Activated CD8-positive, alpha-beta T cell treated with anti-CD3 and anti-CD28 coated beads, Interleukin-2, amount 10 ng/mL, durations not matched to agents 7 days and 5 days (primary cell): ENCODE measurements at places on chromosomes 3 and 15.
A peak's percentile ranks its signal among the peaks of the same experiment; 100 is the strongest.

- DNase-seq, result no peak
Measured at GRCh38 chr15:75043509-75044257, 20.3 kb downstream of the PPCDC start.

GRCh38 chr3:50587373-50587772, 18.1 kb downstream of the HEMK1 start:
- DNase-seq, result no peak

DNA sequence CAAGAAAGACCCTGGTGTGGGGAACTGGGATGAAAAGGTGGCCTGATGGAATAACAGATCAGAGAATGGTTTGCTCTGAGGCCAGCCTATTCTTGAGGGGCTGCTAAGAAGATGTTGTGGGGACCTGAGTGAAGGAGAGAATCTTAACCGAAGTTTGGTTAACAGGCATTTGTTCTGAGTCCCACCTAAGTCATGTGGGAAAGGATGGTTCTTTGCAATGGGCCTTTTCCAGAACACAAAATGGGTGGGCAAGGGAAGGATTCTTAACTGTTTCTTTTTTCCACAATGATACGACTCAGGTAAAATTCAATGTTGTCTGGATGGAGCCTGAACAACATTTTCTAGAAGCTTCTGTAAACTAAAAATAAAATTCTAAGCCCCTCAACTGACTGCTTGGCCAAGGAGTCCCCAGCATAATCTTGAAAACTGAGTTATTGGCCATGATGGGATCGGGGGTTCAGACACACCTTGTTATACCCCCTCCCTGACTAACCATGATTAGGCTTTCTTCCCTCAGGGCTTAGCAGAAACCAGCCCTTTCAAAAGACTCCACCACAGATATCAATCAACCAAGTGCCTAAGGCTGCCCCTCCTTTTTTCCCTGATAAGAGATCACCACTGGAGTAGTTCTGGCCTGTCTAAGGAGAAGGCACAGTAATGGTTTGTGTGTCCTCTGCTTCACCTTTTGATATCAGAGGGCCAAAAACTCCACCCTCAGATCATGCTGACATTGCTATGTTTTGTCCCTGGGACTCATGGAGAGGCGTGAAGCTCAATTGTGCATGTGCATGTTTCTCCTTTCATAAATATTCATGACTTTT, 30.1 kb downstream of the SCN11A start:
- no peak for DNase-seq

DNA sequence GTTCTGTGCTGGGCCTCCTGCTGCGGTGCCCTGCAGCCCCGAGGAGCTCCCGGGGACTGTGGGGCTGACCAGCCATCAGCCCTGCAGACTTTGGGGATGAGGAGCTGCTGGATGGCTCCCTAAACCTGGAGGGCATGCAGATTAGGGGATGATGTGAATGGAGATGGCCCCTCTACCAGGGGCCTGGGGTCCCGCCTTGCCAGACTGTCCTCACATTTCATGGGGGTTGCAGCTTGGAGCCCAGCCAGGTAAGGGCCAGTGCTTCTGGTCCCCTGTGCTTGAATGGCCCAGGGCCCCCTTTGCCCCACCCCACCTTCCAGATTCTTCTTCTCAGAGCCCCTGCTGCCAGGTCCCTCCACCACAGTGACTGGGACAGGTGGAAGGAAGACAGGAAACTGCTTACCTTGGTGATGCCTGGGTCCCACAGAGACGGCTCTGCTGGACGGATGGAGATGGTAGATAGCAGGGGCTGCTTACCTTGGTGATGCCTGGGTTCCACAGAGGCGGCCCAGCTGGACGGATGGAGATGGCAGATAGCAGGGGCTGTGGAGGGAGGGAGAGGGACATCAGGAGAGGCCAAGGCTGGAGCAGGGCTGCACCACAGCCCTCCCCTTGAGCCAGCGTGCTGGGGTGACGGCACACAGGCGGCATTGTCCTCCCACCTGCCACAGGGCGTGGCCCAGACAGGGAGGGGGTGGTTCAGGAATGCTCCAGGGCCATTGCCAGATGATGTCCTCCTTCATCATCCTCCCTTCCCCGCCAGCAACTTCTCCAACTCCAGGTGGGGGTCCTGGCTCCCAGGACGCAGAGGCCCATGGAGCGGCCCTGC, at the start of gene SPTBN5:
SPTBN5 (minus strand) TSS at position 632 of the 829 bp plus-strand sequence; CDS start at position 76, 556 bp downstream.
- DNase-seq, result no peak

- DNase-seq, result no peak
Measured at GRCh38 chr3:141439589-141439988, 47.2 kb upstream of the RASA2 start.

- peak; percentile 74 for DNase-seq
Measured at GRCh38 chr15:76987896-76988860, 6.7 kb upstream of the PSTPIP1 start.

- DNase-seq, result no peak
Measured at GRCh38 chr3:135667061-135667460, 298.5 kb upstream of the PPP2R3A start.

DNA sequence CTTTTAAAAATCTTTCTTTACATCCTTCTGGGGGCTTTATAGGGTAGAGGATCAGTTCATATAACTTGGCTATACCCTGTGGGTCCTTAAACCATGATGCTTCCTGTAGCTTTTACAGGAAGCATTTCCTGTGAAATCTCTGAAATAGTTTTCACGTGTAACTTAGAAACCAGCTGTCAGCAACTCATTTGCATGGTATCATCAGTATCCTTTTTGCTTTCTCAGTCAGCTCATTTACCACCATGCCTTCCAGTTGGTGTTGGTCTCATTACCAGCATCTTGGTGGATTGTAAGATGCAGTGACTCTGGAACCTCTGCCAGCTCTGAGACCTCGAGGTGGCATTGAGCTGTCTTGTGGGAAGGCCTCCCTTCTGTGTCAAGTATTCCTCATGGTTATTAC, 96.7 kb upstream of the MYZAP start:
- DNase-seq, result no peak

- no peak for DNase-seq
Measured at GRCh38 chr15:88630141-88630721, 8.6 kb upstream of the ISG20 start.

GRCh38 chr3:17571686-17572085, 170.7 kb downstream of the TBC1D5 start:
- no peak for DNase-seq

DNA sequence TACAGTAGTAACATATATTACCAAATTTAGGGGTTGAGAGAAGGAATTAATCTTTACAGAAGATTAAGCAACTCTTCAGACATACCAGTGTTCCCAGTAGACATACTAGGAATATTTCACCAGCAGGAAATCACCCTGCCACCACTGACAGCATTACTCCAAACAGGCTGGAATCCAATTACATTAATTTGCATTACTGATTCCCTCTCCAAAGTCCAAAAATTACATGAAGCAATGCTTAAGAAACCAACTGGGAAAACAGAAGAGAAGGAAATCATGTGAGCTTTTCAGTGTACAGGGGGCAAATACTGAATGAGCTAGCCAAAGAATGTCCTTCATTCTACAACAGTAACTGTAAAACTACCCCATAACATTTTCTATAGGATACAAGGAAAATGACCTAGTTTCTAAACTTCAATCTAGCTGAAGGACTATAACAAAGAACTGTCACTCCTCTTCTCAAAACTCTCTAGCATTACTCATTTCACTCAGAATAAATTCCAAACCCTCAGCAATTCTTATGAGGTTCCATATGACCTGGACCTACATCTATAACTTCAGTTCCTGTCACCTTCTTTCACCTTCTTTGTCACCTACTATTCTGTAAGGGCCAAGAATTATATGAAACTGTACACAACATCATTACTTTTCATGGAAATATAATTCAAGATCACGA, 72.7 kb downstream of the INO80 start:
- DNase-seq, result no peak

GRCh38 chr3:61574854-61575253, 13.5 kb downstream of the PTPRG start:
- no peak for DNase-seq

GRCh38 chr3:44031387-44032380, 210.0 kb upstream of the TOPAZ1 start:
- no peak for DNase-seq

DNA sequence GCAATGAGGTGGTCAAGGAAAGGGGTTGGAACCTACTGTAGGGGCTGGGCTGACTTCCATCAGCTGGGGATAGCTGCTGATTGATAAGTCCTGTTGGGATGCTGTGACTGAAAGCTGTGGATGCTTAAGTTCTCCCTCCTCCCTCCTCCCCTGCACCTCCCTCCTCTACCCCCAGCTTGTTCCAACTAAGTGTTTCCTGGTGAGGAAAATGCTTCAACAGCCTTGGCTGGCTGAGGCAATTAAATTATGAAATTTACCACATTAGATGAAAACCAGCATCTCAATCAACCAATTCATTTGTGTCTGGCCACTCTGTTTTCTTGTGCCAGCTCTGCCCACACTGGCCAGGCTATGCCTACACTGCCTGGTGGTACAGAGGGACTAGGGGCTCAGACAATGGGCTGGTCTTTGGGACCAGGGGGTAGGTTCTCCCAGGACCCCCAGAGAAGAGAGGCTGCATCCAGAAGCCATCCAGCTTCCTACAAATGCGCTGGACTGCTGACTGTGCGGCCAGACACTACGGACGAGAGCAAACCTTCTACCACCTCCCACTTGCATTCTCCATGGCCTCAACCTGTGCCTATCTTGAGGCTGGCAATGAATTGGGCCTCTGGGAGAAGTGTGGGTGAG, 2.5 kb downstream of the KLHL25 start:
- DNase-seq, result no peak

DNA sequence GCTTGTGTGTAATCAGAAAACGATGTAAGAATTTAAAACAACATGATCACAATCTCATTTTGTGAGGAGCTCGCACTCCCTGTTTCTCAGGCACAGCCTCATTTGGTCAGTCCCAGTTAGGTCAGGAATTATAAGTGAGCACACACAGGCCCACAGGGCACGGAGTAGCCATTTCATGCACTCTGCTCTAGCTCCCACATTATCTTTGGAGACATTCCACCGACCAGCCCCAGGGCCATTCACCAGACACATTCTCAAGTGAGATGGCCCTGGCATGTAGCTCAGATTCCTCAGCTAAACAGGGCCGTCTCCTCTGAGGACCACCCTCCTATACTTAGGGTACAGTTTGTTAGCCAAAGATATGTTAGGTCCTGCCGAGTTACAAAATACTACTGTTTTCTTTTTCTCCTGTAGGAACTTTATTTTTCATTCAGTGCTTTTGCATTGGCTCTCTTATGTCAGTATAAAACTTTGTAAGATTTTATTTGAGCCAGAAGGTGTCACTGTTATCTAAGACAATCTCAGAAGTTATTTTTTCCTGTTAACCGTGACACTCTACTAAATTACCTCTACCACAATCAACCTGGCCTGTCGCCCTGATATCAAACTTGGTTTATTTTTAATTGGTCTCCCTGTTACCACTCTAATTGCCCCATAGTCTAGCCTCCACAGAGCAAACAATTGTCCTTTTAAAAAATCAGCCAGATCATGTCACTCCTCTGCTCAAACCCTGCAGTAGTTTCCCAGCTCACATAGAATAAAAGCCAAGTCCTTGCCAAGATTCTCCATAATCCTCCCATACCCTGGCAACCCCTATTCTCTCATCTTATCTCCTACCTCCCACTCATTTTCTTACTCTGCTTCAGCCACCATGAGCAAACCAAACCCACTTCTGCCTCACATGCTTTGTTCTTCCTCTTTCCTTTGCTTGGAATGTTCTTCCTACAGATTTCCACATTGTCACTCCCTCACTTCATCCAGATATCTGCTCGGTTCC, 105.7 kb downstream of the PPP2R3A start:
- no peak for DNase-seq

- DNase-seq, result no peak
Measured at GRCh38 chr3:149898771-149899170, 71.9 kb downstream of the PFN2 start.

DNA sequence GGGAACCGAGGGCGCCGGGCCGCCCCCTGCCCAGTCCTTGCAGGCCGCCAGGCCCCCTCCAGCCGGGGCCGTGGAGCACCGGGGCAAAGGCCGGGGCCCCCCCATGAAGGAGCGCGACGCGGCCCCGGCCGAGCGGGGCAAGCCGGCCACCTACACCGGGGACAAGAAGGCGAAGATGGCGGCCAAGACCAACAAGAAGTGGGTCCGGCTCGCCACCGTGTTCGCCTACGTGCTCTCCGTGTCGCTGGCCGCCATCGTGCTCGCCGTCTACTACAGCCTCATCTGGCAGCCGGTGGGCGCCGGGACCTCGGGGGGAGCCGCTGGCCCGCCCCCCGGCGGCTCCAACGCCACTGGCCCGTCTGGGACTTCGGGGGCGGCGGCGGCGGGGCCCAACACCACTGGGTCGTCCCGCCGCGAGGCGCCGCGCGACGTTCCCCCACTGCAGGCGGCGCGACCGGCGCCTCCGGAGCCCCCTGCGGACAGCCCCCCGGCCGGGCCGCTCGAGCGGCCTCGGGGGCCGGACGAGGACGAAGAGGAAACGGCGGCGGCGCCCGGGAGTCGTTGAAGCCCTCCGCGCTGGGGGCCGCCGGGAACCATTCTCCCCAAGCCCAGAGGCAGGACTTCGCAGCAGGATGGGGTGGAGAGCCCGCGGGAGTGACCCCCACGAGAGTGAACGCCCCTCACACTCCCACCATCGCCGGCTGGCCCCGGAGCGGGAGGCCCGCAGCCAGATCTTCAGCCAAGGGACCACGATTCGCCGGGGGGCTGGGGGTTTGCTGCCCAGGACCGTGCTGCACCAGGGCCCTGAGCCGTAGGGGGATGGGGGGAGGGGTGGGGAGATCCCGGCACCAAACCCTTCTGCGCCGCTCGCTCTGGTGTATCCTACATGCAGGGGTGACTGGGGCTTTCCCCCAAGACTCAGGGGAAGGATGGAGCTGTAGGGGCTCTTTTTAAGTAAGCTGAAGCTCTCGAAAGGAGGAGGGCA, 753 bp downstream of the INAFM2 start:
- peak; percentile 46 for DNase-seq

GRCh38 chr15:57665939-57666338, 40.6 kb upstream of the POLR2M start:
- no peak for DNase-seq

DNA sequence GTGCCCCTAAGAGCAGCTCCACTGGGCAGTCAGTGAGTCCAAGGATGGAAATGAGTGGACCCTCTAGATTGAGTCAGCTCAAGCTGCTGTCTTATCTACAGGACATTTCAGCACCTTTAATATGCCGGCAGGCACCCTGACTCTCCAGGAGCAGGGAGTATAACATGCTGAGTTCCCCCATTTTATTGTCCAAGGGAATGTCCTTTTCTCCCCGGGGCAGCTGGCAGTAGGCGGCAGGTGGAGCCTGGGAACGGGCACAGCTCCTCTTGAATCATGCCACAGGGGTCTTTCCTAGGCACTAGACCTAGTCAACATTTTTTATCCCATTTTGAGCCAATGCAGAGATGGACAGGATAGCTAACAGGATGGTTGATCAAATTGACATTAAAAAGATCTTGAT, 14.8 kb downstream of the WNT7A start:
- no peak for DNase-seq

- no peak for DNase-seq
Measured at GRCh38 chr3:185874119-185874518, 49.3 kb upstream of the IGF2BP2 start.

DNA sequence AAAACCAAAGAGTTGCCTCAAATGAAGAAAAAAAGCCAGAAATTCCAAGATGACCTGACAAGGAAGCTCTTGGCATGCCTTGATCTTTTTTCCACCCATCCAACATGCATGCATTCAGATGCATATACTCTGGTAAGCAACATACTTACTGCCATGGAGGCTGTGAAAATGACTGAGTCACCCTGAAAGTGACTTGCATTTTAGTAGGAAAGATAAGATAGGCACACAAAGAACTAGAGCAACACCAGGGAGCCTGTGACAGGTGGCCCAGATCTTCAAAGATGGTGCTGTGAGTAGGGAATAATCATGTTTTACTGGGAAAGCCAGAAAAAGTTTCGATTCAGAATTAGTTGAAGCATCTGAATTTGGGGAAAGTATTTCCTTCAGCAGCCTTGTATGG, 185.1 kb upstream of the SLCO3A1 start:
- DNase-seq, result no peak
